ENCODE measurements at places on chromosomes 1 and 21.

DNA sequence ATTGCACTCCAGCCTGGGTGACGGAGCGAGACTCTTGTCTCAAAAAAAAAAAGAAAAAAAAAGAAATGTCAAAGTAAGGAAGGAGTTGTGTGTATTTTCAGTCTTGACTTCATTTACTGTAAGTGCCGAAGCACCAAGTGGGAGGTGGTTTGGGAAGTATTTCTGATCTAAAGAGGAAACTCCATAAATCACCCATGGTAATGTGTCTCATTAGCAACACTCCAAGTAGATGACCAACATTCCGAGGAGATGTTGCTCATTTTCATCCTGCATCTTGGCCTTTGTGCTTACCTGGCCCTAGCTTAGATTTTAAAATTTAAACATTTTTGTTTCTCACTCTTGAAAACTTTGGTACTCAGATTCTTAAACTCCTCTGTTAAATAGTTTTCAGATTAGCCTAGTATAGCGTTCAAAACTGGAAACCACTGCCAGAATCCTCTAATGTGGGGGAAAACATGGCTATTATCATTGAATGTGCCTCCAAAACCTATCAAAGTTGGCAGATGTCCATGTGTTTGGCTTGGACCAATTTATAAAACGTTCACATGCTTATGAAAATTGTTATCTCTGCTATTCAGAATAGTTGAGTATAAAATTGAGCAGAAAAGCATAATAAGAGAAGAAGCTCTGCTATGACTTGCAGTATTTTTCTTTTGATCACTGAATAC lies 110.4 kb downstream of the NFIA start:
- DNase-seq, result no peak

- DNase-seq, result peak; percentile 92
These were observed 271.0 kb downstream of the TRABD2B start for GRCh38 chr1:47725992-47726855.

DNA sequence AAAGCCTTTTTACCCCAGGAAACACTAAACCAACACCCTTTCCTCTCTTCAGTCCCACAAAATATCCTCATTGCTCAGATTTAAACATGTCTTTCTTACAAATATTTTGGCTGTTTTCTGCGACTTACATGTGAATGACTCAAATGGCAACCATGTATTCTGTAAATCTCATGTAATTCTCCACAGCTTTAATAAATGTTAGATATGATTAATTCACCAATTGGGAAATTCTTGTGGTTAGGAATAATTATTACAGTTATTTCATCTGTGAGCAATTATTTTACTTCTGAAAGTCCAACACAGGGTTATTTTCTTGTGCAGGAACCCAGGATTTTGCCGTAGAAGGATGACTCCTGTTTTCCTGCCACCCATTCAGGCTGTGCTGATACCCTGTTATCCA lies 431.5 kb downstream of the LMO4 start:
- peak; percentile 34 for DNase-seq

DNA sequence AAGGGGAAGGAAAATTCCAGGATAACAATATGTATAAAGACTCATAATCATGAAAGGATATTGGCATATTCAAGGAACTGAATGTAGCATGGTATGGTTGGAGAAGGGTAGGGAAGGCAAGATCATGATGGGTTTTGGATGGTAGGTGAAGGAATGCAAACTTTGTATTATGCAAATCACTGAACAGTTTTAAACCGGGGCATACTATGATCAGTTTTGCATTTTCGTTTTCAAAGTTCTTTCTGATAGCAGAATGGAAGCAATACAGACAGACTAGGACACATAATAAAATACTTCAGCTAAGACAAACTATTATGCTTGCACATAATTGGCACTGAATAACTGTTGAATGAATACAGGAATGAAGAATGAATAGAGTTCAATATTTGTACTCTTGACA lies 14.5 kb upstream of the CTH start:
- DNase-seq, result no peak

- DNase-seq, result no peak
These were observed 33.3 kb downstream of the RRAGC start for GRCh38 chr1:38826262-38826661.

- DNase-seq, result no peak
These were observed 4.3 kb upstream of the CCN1 start for GRCh38 chr1:85576266-85576641.

DNA sequence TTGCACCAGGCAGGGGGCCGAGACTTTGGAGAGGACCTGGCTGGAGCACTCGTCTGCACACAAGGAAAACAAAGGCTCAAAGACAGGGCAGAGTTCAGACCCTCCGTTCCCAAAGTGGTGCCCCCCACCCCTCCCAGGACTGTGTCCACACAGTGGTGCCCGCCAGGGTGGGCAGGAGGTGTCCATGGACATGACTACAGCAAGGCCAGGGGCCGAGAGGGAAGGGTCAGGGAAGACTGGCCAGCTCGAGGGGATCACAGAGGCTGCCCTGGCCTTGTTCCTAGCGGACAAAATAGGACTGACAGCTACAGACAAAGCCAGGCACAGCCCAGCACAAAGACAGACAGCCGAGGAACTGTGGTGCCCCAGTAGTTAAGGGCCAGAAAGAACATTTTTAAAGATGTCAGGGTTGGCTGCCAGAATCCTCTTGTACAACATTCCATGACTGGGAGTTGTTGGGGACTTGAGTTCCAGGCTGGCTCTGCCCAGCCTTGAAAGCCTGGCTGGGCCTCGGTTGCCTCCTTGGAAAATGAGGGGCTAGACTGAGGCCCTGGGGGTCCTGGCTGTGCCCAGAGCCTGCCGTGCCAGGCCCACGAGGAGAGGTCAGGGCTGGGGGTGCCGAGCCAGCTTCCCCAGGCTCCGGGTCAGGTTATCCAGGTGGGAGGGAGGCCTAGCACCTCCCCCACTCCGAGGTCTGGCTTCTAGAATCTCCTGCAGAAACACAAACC lies 63.7 kb downstream of the SLX9 start:
- DNase-seq, result no peak

- DNase-seq, result peak; percentile 87
These were observed 157.2 kb upstream of the TMEM51 start for GRCh38 chr1:14996133-14997050.

- DNase-seq, result no peak
These were observed 362.8 kb downstream of the KCNH1 start for GRCh38 chr1:210771131-210771530.

DNA sequence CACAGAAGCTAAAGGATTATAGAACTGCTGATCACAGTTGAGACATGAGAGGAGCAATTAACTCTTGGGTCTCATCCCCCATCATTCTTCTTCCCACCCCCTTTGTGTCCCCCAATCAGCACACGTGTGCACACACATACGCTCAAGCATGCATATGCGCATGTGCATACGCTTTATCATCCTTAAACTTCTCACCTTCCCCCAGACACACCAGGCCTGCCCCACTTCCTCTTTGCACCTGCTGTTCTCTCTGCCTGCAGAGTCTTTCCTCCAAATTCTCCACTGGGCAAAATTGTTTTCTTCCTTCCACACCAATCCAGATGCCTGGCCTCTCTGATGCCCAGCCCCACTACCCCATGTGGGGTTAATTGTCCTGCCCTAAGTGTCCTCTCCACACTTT lies 13.0 kb upstream of the KCND3 start:
- DNase-seq, result no peak

DNA sequence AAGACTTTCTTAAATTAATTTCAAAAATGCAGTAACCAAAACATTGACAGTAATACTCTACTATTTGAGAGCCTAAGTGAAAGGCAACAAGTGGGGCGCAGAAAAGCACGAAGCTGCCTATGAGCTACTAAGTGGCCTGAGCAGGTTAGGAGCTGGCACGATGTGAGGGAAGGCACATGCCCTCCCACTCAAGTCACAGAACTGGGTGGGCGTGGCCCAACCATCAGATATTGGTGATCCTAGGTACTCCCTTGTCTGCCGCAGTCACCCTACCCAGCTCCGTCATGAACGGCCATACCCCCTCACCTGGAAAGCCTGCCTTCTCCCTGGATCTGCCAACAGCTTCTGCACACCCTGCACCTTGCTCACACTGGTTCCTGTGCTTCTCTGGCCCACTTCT lies 40.8 kb downstream of the SSBP3 start:
- DNase-seq, result no peak

- peak; percentile 70 for DNase-seq
These were observed 302.0 kb downstream of the DUSP10 start for GRCh38 chr1:221439747-221440501.

DNA sequence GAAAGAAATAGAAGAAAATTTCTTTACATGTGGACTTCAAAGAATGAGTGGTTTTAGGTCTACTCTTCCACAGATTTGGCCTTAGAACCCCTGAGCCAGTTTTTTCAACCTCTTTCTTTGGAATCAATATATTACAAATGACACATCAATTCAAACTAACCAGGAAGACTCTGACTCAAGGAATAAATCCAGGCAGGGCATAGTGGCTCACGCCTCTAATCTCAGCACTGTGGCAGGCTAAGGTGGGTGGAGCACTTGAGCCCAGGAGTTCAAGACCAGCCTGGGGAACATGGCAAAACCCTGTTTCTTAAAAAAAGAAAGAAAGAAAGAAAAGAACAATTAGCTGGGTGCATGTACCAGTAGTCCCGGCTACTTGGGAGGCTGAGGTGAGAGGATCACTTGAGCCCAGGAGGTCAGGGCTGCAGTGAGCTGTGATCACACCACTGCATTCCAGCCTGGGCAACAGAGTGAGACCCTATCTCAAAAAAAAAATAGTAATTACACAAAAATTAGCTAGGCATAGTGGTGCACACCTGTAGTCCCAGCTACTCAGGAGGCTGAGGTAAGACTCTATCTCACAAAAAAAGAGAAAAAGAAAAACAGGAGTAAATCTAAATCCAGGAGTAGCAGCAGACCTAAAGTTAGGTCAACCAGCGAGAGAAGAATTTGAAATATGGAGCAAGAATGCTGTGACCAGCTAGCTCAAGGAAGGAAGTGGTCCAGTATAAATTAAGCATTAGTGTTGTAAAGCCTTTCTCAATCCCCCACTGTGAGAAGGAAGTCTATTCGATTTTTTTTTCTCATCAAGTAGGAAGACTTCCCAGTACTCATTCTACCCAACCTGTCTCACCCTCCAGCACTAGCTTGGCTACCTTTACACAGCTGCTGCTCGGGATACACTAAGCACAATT lies 1.9 kb downstream of the SORT1 start:
- DNase-seq, result peak; percentile 28

DNA sequence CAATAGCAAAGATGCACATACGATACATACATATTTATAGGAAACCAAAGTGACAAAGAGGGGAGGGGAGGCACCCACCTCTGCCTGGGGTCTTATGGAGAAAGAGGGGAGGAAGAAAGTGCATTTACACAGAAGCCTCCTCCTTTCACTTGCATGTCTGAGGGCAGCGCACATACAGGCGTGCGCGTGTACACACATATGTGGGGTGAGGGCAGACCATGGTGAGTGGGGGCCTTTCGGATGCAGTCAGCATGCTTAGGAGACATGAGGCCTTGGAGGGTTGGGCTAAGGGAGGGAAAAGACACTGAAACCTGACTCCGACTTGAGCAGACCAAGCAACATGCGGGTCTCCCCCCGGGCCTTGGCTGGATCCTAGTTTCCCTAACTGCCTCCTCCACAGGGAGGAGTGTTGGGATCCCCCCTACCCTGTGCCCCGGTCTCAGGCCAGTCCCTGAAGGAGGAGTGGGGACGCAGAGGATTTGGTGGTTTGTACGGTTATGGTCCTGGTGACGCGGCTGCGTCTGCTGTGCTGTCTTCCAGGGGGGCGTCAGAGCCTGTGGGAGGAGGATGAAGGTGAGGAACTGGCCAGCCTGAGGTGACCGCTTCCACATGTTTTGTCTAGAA lies 15.2 kb downstream of the LRRC71 start:
- DNase-seq, result no peak

DNA sequence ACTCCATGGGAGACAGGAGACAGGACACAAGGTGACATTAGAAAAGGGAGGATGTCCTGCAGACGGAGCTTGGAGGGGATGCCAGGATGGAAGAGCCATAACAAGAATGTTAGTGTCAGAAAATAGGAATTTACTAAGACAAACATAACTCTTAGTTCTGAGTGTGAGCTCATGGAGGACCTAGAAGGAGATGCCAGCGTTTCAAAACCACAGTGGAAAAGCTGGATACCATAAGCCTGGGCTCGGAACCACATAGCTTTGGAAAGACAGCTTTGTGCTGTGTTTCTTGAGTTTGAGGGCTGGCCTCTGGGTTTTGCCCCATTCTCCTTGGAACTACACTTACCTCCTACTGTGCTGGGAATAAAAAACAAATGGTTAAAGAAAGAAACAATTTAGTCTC lies 128.4 kb downstream of the S1PR1 start:
- DNase-seq, result peak; percentile 19

DNA sequence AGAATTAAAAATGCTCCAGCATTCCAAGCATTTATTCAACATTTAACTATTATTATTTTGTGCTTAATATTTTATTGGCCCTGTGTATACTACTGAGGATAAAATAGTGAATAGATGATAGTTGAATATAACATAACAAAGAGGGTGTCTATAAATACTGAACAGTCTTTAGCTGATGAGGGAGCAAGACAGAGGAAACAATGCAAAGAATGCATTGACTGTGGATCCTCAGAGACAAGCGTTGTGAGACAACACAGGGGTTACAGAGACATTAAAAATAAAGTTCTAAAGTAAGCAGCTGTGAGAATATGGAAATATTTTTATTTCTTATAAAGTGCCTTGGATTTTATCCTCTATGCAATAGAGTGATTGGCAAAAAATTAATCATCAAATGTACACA lies 1133.1 kb downstream of the PLA2G4A start:
- no peak for DNase-seq

DNA sequence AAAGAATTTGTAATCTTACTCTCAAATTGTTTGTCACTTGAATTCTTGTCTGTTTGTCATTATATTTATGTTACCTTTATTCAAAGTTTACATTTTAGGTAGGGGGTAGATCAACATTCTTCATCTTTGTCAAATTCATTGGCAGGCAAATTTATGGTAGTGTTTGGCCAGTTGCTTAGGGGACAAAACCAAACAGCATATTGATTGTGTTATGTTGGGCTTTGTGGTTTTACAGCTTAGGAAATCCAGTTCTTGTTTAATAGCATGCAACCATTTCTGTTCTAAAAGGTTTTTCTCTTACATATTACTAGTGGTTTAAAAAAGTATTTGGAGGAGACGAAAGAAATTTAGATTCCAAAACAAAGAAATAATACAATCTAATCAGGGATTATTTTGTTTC lies 91.4 kb downstream of the HMCN1 start:
- peak; percentile 45 for DNase-seq

- peak; percentile 52 for DNase-seq
These were observed at the start of gene DLGAP3 for GRCh38 chr1:34929497-34929852. Gene DLGAP3 (minus strand): TSS chr1:34929650. CDS start chr1:34905383, 24,267 bp downstream.

GRCh38 chr1:30034105-30034626 lies 689.2 kb downstream of the MATN1 start:
- no peak for DNase-seq
